SW 1271 (cell line): ENCODE measurements at places on chromosomes 5 and 9.

GRCh38 chr5:91158011-91158410 is 225.1 kb downstream of the ARRDC3 start:
- DNase-seq: no peak

- no peak for DNase-seq
Observed at GRCh38 chr9:115944166-115944948, 209.2 kb upstream of the PAPPA start.

- DNase-seq: no peak
Observed at GRCh38 chr5:14741801-14742440, 77.4 kb downstream of the OTULIN start.

DNA sequence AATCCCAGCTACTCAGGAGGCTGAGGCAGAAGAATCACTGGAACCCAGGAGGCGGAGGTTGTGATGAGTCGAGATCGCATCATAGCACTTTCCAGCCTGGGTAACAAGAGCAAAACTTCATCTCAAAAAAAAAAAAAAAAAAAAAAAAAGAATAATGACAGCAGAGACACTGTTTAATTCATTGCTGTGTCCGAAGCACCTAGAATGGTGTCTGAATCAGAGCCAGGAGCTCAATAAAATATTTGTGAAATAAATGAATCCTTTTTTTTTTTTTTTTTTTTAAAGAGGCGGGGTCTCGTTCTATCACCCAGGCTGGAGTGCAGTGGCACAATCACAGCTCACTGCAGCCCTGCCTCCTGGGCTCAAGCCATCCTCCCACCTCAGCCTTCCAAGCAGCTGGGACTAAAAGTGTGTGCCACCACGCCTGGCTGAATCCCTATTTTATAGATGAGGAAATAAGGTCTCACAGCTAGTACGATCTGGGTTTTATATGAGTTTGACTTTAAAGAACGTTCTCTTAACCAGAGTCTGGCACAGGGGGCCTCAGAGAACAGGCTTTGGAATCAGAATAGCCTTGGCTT is 47.8 kb downstream of the THOC3 start:
- no peak for DNase-seq

GRCh38 chr5:54820346-54821134 is 164.9 kb downstream of the ESM1 start:
- DNase-seq: no peak

GRCh38 chr9:116405321-116405720 is 251.7 kb downstream of the PAPPA start:
- DNase-seq: no peak

DNA sequence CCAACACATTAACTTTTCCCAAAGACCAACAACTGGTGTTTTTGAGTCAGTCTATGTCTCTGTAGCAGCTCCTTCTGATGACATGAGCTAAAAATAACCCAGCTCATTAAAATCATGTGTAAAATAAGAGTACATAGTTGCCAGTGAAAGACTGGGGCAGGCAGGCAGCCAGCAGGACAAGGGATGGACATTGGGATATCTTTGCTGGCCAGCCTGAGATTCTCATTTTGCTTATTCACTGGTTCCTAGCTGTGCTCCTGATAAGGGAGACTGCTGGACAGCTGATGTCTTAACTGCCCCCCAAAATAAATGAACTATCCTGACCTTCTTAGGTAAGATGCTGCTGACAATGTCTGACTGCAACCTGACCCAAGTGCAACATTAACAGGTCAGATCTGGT is 33.9 kb downstream of the EPB41L4B start:
- DNase-seq: no peak

GRCh38 chr5:173839117-173839713 is 48.9 kb upstream of the CPEB4 start:
- DNase-seq: no peak
